ENCODE measurements at places on chromosomes 11 and 22.

- peak; percentile 79 for DNase-seq
These were observed 3.6 kb downstream of the AHNAK start for GRCh38 chr11:62542750-62543567.

- DNase-seq = no peak
These were observed 119.6 kb downstream of the NAV2 start for GRCh38 chr11:19832086-19832750.

DNA sequence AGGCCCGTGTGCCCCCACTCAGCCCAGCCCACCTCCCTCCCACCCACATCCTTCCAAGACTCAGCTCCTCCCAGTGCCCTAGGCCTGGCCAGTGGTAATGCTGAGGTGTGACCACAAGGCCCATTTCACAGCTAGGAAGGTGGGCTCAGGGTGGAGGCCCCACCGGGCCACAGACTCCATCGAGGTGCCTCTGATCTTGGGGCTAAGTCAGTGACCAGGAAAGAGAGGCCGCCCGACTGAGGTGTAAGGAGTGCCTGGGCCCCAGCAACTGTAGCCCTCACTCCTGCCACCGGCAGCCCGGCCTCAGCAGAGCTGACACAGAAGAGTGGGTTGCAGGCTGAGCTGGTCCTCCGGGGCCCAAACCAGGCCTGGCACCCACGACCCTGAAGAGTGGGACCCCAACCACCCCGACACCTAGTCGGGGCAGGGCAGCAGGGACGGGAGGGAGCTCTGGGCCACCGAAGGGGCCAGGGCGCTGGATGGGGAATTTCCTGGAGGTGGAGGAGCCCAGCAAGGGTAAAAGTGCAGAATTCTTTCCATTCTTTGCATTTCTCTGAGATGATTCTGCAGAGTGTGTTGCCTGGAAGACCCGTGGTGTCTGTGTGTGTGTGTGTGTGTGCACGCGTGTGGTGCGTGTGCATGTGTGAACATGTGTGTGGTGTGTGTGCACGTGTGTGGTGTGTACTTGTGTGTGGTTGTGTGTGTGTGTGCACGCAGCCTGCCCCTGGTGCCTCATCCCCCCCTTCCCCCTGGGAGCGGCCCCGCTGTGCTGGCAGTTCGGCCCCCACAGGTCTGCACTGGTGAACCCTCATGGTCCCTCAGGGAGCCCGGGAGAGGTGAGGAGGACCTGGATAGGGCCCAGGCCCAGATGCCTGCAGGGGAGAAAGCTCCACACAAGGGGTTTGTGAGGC lies 8.3 kb upstream of the PIM3 start:
- no peak for DNase-seq

GRCh38 chr11:60875366-60876167 lies 8.2 kb downstream of the ZP1 start:
- DNase-seq = no peak

GRCh38 chr11:130404727-130405126 lies 23.7 kb downstream of the ADAMTS8 start:
- DNase-seq = no peak

DNA sequence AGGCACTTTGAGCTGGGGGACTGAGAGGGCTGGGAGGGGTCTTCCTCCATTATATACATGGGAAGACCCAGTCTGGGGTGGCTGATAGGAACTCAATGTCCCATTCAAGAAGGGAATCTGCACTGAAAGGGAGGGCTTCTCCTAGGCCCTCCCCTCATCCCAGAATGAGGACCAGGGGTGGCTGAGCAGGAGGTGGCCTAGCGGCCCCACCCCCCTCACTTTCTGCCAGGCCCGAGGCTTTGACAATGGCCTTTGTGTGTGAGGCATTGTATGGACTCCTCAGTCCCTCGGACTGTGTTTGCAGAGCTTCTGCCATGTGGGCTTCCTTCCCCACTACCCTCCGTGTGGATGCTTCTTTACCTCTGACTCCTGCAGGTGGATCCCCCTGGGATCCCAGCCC lies 65.7 kb downstream of the NECTIN1 start:
- DNase-seq = no peak

- DNase-seq = no peak
These were observed 42.3 kb downstream of the FAM168A start for GRCh38 chr11:73555615-73556014.

DNA sequence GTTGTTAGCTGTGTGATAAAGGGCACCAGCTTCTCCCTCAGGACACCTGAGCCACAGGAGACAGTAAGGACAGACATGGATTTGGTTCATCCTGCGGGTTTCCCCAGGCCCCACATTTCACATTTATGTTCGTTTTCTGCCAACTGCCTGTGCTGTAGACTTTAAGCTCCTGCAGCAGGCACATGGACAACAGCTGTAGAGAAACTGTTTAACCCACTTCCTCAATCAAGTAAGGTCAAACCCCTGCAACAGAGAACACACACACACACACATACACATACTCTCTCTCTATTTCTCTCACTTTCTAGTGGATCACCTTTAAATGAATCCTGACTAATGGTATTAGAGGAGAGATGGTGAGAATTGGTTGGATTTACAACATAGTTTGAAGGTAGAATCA lies 90.7 kb downstream of the C11orf87 start:
- no peak for DNase-seq

DNA sequence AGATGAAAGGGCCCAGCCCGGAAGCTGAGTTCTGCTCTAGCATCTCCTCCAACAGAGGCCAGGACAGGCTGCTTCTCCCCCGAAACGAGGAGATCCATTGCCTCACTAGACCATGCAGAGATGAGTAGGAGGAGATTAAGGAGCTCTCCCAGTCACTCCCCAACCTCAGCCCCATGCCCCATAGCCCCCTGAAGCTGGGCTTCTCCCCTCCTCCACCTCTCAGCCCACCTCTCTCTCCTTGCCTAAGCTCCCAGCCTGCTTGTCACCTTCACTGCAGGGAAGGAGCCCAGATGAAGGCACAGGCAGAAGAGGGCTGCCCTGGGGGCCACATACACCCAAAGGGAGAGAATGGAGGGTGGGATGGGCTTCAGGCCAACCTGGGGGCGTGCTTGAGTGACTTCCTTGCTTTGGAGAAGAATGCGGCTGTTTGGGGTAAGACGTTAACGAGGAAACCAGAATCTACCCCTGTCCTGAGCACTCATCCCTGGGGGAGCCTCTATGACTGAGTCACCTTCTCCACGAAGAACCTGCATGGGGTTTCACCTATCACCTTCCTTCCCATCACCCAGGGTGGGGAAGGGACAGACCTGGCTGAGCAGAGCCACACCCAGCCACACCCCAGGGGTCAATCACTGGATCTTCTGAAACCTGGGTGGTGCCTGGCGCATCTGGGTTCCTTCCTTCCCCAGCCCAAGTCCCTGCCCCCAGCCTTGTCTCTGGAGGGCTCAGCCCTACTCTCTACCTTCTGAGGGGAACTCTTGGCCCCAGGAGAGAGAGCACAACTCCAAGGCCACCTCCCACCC lies 11.6 kb upstream of the GNAZ start:
- DNase-seq = no peak

DNA sequence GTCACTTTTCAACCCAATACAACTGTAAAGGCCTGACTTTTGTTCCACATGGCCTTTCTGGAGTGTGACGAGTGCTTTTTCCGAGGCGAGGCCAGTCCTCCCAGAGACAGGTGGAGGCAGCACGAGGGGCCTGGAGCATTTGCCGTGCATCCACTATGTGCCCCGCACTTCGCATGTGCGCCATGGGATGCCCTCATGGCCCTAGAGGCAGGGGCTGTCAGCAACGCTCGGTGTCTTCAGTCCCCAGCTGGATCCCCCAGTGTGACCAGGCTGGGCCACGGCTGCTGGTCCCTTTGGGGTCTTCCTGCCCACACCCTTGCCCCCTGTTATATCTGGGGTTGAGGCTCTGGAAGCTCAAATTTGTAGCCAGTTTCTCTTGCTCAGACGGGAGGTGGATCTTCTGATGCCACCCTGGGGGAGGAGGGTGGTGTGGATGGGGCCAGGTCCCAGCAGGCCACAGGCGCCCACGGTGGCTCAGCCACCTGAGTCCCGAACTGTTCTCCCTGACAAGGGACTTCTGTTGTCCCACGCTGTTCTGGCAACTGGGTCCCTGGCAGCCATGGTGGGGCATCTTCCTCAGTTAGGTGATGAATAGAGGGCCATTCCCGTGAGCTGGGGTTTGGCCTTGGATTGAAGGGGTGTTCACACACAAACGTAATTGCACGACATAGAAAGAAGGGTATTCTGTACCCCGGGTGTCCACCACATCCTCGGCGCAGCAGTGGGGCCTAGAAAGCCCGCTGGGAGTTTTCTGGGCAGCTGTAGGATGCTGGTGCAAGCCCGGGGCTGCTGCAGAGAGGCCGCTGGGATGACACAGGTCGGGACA lies 100.9 kb downstream of the CTTN start:
- no peak for DNase-seq

DNA sequence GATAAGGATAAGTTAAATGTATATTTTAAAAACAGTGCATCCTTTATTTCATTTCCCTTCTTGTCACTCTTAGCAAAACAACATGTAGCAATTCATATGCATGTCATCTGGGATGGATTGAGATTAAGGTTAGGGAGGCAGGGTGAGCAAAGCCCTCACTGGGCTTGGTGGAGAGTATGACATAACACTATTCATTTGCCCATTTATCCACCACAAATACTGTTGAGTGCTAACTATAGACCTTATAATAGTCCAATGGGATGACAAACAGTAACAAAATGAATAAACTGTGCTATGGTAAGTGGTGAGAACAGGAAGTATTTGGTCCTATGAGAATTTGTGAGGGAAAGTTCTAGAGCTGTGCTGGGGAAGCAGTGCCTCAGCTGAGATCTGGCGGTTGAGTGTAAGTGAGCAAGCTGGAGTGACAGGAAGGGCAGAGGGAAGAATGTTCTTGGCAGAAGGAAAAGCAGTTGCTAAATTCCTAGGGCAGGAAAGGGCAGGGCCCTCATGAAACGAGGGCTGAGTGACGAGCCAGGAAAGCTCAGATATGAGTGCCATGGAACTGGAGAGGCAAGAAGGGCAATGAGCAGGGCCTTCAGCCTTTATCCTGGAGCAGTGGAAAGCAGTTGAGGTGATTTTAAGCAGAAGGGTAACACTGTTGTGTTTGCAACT lies 6.7 kb downstream of the HSD17B12 start:
- no peak for DNase-seq

GRCh38 chr11:21656065-21656464 lies 536.8 kb upstream of the ANO5 start:
- DNase-seq = no peak

- DNase-seq = no peak
These were observed 4.5 kb downstream of the APIP start for GRCh38 chr11:34911676-34912075.

GRCh38 chr11:130478881-130479280 lies 30.4 kb downstream of the ADAMTS15 start:
- no peak for DNase-seq

GRCh38 chr11:71446150-71446549 lies 2.0 kb downstream of the DHCR7 start:
- DNase-seq = no peak

GRCh38 chr11:104645261-104646222 lies 252.7 kb downstream of the CASP12 start:
- DNase-seq = no peak

DNA sequence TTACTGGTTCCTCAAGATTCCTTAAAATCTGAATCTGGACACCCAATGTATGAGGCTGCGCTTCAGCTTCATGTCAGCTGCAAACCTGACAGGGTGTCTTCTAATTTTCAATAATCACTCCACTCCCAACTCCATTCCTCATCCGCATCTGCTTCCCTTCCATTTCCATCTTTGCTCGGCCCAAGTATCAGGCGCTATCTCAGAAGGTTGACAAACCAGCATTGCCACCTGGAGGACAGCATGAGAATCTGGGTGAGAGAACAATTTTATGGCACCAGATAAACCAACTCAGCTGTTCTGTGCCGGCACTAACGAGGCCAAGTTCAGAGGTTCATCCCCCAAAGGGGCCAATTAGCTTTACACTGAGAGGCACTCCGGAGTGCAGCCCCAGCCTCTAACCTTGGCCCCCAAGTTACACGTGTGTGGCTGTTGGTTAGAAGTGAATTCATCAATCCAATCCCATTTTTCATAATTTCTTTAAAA lies 79.1 kb upstream of the LMO2 start:
- DNase-seq = peak; percentile 47

- no peak for DNase-seq
These were observed 15.9 kb downstream of the CHRM1 start for GRCh38 chr11:62905296-62905695.

- DNase-seq = no peak
These were observed 7.9 kb downstream of the FAM118A start for GRCh38 chr22:45317551-45318167.

DNA sequence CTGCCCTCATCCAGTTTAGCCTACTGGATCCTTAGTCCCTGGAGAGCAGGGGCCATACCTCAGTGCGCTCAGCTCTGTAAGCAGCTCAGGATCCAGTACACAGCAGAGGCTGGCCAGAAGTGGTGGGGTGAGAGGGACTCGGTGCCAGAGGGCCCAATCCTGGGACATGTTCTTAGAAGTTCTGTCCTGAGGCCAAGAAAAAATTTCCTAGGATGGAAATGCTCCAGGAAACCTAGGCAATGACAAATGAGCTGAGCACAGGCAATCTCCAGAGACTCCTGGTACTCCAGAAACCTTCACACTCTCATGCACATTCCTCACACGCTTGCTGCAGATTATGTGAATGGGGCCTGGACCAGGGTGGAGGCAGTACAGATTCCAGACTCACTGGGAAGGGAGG lies 89.6 kb downstream of the SERGEF start:
- DNase-seq = no peak
